HCT116 (cell line): ENCODE measurements at places on chromosomes 3 and 15.

DNA sequence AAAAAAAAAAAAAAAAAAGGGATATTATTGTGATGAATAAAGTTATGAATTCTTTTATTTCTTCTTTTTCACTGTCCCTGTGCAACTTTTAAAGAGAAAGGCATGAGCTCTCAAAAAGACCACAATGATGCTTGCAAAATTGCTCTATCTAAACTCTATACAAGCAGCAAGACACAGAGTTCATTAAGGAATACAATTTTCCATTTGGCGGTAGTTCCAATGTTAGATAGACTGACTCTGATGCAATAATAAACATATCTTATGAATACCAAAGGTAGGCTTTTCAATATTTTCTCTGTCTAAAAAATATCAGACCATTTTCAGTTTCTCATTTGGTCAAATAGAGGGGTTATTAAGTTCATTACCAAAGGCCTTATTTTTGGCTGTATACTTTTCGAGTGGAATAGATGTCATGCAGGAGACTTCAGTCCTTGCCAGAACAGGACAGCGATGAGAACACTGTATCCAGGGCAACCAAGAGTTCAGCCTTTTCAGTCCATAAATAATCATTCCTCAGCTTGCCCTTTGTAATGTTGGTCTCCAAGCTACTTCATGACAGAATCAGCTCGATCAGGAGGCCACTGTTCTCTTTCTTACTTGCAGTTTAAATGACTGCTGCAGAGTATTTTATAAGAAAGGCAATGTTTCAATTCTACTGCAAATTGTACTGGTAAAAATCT is 162.9 kb upstream of the FAM3D start:
- no peak for DNase-seq
- no peak overlapping the region for H3K27ac ChIP-seq
- no peaks in the 10 kb centered on the region for H3K36me3 ChIP-seq
- H3K27me3 ChIP-seq, result no peaks in the 10 kb centered on the region

DNA sequence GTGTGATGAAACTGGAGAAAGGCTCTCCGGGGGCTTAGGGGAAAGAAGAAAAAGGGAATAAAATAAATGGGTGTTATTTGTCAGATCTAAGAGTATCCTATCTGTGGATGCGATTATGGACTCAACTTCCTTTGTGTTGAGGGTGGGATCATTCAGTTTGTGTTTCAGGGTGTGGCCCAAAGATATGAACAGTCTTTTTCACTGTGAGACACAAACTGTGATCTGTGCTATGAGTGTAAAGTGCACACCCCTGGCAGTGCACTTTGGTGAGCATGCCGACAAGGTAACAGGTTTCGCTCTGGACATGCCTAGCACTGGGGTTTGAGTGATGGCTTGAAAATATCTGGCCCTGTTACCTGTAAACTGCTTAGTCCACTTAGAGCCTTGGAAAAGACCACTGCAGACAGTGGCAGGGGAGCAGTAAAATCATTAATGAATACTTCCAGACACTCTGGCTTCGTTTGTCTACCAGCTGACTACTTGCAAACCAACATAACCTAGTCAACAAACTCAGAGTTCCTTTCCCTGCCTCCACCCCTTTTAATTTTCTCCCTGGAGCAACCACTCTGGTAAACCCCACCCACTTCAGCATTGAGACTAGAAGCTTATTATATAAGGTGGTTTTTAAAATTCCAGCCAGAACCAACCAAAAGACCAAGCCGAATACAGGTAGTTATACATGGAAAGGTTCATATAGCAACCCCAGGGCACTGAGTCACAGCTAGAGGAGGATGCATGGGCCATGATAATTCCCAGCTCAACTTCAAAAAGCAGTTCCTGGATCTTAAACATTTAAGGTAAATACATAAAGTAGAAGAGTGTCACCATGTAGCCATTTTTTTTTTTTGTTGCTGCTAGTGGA is 55.1 kb downstream of the TAMM41 start:
- no peak for DNase-seq
- H3K27ac ChIP-seq, result no peak overlapping the region
- peaks cover 2% of the 10 kb centered on the region; the same call in 1 of the 2 replicates for H3K36me3 ChIP-seq
- no peaks in the 10 kb centered on the region for H3K27me3 ChIP-seq
- no peak overlapping the region for H3K4me3 ChIP-seq

- H3K4me1 ChIP-seq, result peaks cover 4% of the 10 kb centered on the region; the same call in 1 of the 2 replicates
- H3K27ac ChIP-seq, result no peak overlapping the region
- DNase-seq, result no peak
- no peaks in the 10 kb centered on the region for H3K36me3 ChIP-seq
- no peak overlapping the region for H3K4me3 ChIP-seq
These were observed 62.7 kb upstream of the CCR4 start for GRCh38 chr3:32888739-32889138.

GRCh38 chr15:61031532-61031931 is 197.6 kb downstream of the RORA start:
- H3K36me3 ChIP-seq, result no peaks in the 10 kb centered on the region
- no peak overlapping the region for H3K4me3 ChIP-seq
- no peaks in the 10 kb centered on the region for H3K4me1 ChIP-seq
- H3K27me3 ChIP-seq, result peaks cover 39% of the 10 kb centered on the region

- no peak overlapping the region for H3K27ac ChIP-seq
- no peaks in the 10 kb centered on the region for H3K4me1 ChIP-seq
- H3K27me3 ChIP-seq, result no peaks in the 10 kb centered on the region
- no peak overlapping the region for H3K4me3 ChIP-seq
- DNase-seq, result no peak
These were observed 1.4 kb upstream of the WNT5A start for GRCh38 chr3:55488398-55489055.
